ENCODE measurements at places on chromosomes 2 and 18.

DNA sequence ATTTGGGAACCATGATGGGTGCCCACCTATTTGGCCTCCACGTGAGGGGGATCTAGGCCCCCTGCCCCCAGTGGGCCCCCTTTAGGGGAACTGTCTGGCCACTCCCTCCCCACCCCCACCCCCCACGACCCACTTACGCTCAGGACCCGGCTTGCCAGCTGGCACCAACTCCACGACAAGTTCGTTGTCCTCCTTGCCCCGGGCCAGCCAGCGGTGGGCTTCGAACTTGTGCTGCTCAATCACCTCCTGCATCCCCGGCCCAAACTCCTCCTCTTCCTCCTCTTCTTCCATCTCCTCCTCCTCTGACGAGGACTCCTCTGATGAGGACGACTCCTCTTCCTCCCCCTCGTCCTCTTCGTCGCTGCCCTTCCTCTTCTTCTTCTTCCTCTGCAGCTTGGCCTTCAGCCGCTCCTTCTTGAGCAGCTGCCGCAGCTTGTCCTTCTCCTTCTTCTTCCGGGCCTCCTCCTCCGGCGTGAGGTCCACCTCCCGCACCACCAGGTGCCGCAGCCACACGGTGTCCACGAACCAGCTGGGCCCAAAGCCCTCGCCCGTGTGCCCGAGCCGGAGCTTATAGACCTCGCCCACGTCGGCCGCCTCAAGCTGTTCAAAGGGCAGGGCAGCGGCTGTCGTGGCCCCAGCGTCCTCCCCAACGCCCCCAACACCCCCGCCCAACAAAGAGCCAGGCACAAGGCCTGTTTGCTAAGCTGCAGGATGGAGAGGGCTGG is 96.9 kb downstream of the LOXHD1 start:
- no peak for DNase-seq

GRCh38 chr2:39618736-39619135 is 47.0 kb upstream of the TMEM178A start:
- no peak for DNase-seq

DNA sequence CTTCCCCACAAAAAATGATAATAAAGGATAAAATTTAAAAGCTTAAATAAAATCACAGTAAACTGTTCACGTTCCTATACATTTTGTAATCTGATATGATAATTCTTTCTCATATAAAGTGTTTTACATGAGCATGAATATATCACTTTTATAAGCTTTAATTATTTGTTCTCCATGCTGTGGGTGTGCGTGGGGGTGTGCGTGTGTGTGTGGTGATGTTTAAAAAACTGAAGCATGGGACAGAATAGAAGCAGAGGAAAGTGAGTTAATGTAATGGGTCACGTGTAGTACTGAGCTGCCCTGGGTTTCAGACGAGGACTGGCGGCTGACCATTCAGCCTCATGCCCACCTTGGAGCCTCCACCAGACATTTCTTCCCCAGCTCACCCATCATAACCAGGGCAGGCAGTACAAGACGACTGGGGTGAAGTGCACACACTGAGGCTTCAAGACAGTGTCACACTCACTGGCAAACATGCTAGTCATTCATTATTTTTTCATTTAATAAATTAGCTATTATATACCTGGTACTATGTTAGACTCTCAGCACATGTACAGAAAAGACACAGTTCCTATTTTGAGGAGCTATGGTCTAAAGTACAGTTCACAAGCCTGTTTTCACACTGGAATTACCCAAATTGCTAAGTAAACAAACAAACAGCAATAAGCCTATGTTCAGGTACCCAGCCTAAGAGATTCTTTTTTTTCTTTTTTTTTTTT is 97.2 kb upstream of the LPIN2 start:
- no peak for DNase-seq

GRCh38 chr2:239137165-239137897 is 263.5 kb downstream of the HDAC4 start:
- DNase-seq, result no peak

DNA sequence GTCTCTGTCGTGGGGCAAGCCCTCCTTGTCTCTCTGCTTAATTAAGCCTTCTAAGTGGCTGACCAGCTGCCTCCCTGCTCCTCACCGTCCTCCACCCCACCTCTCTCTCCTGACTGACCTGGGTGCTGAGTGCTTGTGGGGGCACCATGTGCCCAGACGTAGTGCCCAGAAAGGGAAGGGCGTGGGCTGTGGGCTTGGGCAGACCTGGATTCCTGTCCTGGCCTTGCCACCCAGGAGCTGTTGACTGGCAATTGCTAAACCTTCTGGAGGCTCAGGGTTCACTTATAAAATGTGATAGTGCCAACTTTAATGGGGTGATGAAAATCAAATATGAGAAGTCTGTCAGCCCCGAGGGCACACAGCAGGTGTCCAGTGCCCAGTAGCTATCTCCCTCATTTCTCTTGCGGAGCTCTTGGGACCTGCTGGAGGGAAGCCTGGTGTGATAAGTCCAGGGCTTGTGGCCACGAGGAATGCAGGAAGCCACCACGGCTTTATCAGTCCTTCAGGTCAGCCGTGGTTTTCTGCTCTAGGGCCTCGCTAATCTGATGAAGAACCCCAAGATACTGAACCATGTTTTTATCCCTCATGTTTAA is 22.0 kb upstream of the INHBB start:
- no peak for DNase-seq
